ENCODE measurements at places on chromosomes 16 and 17. TPM values are rescaled to one million over a fixed set of nuclear protein-coding genes. Genes with fewer than 3 reads are reported as not detected.
A peak's percentile ranks its signal among the peaks of the same experiment; 100 is the strongest.

GRCh38 chr17:56478836-56479447 is 114.6 kb upstream of the NOG start:
- no peak for DNase-seq

DNA sequence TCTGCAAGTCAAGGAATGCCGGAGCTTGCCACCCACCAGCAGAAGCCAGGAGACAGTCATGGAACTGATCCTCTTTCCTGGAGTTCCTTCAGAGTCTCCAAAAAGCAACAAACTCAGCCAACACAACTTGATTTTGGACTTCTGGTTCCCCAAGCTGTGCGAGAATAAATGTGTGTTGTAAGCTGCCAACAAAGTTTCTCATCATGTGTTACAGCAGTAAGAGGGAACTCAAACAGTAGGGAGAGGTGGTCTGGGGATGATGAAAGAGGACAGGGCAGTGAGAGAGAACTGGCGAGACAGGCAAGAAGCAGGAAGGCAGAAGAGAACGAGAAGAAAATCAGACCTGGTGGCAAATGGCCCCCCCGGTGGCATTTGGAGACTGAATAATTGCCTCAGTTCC is 204.9 kb downstream of the MAF start:
- no peak for DNase-seq

GRCh38 chr16:71912534-71913275 is 17.4 kb downstream of the IST1 start:
- no peak for DNase-seq

GRCh38 chr17:1898332-1898731 is 68.5 kb downstream of the RPA1 start:
- DNase-seq = no peak

GRCh38 chr17:60524463-60525327 is 1.3 kb downstream of the APPBP2 start:
- DNase-seq = no peak

DNA sequence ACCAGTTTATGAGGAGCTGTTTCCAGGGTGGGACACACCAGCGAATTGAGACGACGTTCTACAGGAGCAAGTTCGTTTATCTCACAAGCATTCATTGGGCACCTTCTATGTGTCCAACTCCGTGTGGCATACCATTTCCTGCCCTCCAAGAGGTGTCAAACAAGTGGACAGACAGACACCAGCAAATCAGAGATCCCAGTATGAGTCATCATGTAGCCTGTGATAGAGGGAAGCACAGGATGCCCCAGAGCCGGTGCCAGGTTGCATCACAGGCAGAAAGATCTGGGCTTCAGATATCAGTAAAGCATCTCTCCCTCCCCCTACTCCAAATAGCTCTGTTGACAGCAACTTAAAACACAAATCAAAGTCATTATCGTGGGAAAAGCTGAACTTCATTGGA is 31.8 kb upstream of the MAF start:
- DNase-seq = no peak

- no peak for DNase-seq
Observed at GRCh38 chr17:41717408-41718286, 5.5 kb downstream of the GAST start.

- DNase-seq = peak; percentile 90
Observed at GRCh38 chr17:82238472-82239201, 9.8 kb downstream of the SLC16A3 start.

GRCh38 chr17:44331249-44331760 is 6.7 kb upstream of the SLC25A39 start:
- DNase-seq = peak; percentile 77

- DNase-seq = no peak
Observed at GRCh38 chr17:8337802-8338752, 1.6 kb upstream of the ODF4 start.

DNA sequence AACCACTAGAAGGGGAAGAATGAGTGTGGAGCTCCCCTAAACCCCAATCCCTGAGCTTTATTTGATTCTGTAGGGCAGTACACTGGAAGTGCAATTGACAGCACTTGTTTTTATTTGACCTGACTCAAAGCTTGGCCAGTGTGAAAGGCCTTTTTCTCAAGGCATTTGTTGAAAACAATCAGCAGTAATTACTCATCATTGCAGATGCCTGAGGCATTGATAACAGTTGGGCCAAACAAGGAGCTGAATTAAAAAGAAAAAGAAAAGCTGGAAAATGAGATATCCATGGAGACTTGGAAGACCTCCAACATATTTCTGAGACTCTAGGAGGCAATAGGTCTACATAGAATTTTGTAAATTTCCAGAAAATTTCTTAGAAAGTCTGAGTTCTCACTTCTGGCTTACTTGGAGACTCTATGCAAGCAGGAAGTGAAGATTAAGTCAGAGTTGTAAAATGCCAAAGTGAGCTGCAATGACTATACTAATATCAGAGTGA is 200.8 kb upstream of the KCNJ16 start:
- DNase-seq = no peak

DNA sequence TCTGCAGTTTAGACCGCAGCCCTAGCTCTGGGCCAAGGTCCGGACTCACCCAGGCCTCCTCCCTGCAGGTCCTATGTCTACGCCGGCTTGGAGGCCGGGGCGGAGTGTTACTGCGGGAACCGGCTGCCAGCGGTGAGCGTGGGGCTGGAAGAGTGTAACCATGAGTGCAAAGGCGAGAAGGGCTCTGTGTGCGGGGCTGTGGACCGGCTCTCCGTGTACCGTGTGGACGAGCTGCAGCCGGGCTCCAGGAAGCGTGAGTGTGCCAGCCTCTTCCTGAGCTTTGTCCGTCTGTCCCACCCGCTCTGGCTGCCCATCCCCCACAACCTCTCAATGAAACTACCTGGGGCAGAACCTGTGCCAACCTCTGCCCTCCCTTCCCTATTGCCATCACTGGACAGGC is 20.1 kb downstream of the WSCD1 start:
- DNase-seq = peak; percentile 76

GRCh38 chr17:76726776-76727718 is at the start of gene METTL23:
METTL23 (plus strand) TSS chr17:76726839; CDS start chr17:76729711, 2,872 bp downstream.
- DNase-seq = peak; percentile 97

Gene IKZF3
- total RNA-seq = 84.9 TPM

Gene CCL23
- 40.6 TPM for total RNA-seq

Gene DPEP2
- total RNA-seq = 23.5 TPM

Gene ZG16B
- total RNA-seq = 3.8 TPM

Gene GRB7
- total RNA-seq = 0.51 TPM

Gene CHMP1A
- 80.7 TPM for total RNA-seq

Gene HASPIN
- total RNA-seq = 2.0 TPM

Gene TMEM231
- total RNA-seq = 3.1 TPM

Gene NOS2
- total RNA-seq = 0.13 TPM

Gene ZNF750
- total RNA-seq = not detected

All from spleen (tissue), 13 donors.